CD4-positive, alpha-beta T cell treated with Interleukin-4 for 1 hour (primary cell): ENCODE measurements at places on chromosomes 5 and 9.

- no peak for DNase-seq
Observed at GRCh38 chr9:6681957-6682501, 36.5 kb upstream of the GLDC start.

GRCh38 chr9:121156263-121156731 lies 45.4 kb downstream of the RAB14 start:
- DNase-seq, result no peak

- no peak for DNase-seq
Observed at GRCh38 chr9:30534455-30534854, 1850.0 kb upstream of the ACO1 start.

DNA sequence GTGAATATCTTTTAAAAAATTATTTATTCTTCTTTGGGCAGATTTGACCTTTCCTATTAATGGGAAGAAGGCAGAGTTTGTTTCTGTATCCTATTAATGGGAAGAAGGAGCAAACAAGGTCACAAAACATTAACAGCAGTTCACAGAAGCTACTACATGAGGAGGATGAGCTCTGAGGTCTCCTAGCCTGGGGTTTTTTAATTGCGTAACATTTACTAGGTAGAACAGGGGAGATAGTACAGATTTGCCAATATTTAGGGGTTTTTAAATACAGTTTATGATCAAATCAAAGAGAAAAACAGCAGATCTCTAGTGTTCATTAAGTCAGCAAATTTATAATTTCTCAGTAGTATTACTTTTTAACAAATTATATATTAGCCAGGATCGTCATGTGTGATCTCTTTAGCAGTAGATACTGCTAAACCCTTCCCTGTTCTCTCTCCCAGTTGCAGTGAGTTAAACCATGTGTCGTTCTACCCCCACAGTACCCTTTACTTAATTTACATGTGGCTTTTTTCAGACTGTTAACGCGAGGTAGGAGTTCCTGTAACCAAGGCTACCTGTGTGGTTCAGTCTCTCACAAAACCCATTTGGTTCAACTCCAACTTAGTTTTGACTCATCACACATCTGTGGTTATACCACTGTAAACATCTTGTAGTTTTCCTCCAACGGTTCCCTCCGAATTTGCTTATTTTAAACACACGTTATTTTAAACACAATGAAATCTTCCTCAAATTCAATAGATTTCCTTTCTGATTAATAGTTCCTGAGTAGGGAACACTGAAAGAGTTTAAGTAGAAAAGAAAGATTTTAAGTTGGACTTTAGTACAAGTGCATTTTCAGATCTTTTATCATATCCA lies 13.3 kb downstream of the SLC25A46 start:
- DNase-seq, result peak; percentile 63

GRCh38 chr5:144598451-144599068 lies 427.9 kb downstream of the KCTD16 start:
- no peak for DNase-seq

DNA sequence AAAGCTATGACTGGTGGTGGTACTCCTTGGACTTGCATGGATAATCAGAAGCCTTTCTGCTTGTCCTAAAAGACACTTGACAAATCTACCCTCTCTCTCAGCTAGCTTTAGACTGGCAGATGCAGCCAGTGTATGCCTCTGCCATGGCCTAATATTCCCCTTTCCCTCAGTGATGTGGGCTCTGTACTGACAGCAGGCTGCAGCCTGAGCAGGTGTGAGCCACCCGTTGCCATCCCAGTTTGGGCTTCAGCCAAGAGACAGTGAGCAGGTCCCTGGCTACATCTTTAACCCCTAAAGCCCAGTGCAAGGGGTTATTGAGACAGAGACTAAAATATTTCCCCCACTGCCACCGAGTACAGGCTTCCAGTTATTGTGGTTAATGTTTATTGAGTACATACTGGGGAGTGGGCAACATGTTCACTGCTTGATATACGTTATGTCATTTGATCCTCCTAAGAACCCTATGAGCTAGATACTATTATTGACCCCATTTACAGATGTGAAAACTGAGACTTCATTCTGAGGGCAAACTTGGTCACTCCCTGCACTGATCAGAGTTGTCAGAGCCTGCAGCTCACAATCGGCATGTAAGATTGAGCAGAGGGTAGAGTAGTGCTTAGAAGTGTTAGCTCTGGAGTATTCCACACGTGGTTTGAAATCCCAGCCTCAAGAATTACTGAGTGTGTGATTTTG lies 254.2 kb downstream of the ARHGAP26 start:
- no peak for DNase-seq

DNA sequence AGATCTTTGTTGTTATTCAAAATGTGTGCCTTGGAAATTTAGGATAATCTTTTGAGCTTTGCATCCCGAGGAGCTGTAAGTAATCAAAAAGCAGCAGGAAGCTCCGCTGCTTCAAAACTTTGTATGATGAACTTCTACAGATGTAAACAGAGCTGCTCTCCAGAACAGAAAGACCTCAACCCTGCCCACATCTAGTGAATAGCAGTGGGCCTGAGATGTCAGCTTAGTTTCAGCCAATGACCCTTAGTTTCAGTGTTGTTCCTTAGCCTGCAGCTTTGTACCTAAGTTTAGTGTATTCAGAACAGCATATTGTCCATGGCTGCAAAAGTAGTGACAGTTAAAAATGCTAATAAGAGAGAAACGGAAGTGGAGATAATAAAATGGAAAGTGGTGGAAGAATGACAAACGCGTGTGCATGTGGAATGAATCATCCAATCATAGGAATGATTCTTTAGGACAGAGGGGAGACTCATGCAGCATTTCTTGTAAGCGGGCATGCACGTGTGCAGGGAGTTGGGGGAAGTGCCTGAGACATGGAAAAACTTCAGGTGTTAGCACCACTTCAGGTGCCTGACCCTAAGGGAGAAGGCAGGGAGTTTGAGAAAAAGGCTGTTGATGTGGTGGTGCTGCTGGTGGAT lies 24.9 kb downstream of the SNX24 start:
- no peak for DNase-seq

DNA sequence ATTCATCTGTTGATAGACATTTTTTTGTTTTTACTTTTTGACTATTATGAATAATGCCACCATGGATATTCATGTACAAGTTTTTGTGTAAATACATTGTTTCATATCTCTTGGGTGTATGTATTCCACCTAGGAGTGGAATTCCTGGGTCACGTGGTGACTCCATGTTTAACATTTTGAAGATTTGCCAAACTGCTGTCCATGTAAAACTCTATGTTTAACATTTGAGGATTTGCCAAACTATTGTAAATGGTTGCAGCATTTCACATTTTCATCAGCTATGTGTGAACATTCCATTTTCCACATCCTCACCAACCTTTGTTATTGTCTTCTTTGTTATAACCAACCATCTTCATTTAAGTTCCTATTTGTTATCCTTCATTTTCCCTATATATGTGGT lies 12.2 kb downstream of the TMEFF1 start:
- DNase-seq, result no peak

- no peak for DNase-seq
Observed at GRCh38 chr5:12522116-12522515, 617.9 kb upstream of the CTNND2 start.

GRCh38 chr9:86714999-86715398 lies 232.3 kb downstream of the GAS1 start:
- no peak for DNase-seq

DNA sequence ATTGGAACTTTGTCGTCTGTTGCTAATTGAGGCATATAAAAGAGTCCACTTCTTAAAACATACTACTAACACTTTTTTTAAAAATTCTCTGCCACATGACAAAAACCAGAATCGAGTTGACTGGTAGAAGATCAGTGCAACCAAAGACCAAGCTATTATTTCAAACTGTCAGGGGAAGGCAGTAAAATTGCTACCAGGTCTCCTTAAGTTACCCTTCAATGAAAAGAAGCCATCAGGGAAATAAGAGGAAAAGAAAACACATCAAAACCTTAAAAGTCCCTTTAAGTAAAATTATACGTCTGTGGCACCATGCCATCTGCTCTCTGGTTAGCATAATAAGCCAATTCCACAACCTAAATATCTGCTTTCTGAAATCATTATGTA lies 9.6 kb downstream of the ZNF608 start:
- no peak for DNase-seq

DNA sequence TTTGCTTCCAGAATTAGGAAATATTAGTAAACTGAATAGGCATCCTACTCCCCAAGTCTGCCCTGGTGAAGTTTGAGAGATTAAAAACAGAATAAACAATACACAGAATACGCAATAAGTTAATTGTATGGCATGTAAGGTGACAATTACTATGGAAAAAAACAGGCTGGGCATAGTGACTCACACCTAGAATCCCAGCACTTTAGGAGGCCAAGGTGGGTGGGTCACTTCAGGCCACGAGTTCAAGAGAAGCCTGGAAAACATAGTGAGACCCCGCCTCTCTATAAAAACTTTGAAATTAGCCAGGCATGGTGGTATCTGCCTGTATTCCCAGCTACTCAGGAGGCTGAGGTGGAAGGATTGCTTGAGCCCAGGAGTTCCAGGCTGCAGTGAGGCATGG lies 64.2 kb upstream of the SUSD1 start:
- DNase-seq, result no peak

- DNase-seq, result no peak
Observed at GRCh38 chr9:13567833-13568232, 288.3 kb upstream of the MPDZ start.

- no peak for DNase-seq
Observed at GRCh38 chr5:141873933-141874261, 4.3 kb downstream of the PCDH1 start.

DNA sequence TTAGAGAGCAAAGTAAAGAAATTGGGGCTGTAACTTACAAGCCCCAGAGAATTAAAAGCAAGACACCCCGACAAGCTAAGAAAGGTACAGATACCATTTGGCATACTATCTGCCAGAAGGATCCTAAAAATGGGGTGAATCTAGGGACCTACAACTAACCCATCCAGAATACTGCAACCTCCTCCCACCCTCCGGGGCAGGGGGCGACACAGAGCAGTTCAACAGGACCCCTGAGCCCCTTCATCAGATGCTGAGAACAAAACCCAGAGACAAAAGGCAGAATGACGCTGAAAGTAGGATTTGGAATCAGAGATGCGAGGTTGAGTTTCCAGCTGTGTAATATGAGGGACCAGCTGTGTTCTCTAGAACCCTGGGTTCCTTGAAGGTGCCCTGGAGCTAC lies 71.2 kb downstream of the EPB41L4B start:
- DNase-seq, result no peak

DNA sequence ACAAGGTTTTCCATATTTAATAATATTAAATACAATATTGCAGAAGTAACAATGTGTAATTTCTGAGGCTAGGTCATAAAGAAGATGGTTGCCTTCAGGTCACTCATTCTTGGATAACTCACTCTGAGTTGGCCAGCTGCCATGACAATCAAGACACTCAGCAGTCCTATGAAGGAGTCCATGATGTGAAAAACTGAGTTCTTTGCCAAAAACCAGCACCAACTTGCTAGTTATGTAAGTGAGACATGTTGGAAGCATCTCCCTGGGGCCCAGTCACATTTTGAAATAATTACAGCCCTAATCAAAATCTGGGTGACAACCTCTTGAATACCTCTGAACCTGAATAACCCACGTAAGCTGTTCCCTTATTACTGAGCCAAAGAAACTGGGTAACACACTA lies 453.2 kb downstream of the CDH18 start:
- no peak for DNase-seq

- no peak for DNase-seq
Observed at GRCh38 chr9:120668399-120668798, 45.9 kb downstream of the MEGF9 start.

GRCh38 chr9:130938652-130939404 lies at the start of gene FIBCD1:
Gene FIBCD1 (minus strand): TSS chr9:130939247. CDS start chr9:130938607, 640 bp downstream.
- no peak for DNase-seq

DNA sequence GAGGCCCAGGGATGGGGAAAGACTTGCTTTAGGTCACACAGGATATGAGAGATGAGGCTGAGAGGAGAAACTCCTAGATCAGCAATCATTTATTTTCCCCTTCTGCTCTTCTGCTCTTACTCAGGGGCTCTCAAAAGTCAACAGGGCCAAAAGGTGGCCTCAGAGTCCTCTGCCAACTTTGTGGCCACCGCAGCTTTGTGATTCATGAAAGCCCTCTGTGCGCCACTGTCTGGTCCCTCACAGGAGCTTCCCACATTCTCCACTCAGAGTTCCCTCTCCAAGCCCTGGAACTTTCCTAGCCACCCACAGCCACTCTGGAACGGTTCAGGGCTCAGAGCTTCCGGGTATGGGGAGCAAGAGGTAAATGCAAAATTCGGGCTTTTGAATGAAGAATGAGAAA lies 82.4 kb downstream of the COL27A1 start:
- DNase-seq, result no peak

GRCh38 chr5:34038390-34038789 lies 4.6 kb downstream of the C1QTNF3 start:
- DNase-seq, result no peak

DNA sequence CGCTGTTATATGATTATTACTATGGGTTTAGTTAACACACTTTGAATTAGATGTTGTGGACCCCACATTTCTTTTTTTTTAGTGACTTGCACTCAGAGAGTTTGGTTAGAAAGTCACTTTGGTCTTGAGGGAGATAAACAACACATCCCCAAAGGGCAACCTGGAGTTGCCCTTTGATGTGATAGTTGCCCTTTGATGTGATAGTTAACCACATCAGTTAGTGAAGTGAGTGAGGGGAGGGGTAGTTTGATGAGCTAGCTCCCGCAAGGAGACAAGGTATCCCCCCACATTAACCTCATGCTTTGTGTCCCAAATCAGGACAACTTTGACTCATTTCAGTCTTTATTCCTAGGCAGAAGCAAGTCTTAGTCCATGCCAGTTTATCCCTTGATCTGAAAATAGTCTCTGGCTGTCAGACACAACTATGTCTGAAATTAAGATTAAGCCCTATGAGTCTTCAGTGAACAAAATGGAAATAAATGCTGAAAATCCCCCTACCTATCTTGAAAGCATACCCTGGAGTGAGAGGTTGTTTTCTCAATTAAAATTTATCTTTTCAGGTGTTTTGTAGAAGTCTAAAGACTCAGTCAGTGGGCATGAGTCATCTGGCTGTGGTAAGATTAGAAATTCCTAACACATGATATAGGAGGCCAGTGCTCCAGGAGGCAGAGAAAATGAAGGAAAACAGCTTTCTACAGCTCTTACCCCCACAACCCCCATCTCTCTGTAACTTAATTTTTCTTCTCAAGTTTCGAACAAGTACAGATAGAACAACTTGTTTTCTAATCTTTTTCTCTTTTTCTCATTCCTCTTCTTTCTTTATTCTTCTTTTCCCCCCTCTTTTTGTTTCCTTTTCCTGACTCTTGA lies 208.9 kb upstream of the DMRTA1 start:
- DNase-seq, result peak; percentile 21

DNA sequence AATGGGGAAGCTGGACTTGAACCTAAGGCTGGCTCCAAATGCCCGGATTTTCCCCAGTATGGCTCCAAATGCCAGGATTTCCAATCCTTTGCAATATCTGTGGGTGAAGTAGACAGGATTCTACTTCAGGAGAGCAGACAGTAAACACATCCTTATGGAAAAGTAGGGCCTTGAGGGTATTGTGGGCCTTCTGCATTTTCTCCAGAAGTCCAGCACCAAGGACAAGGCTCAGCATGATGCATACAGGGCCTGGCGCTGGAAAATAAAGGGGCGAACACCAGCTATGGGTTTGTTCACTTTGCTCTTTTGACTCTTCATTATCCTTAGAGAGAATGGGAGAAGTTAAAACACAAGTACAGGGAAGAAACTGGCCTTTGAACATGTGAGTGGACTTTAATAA lies 347.5 kb downstream of the SEMA5A start:
- no peak for DNase-seq
